ENCODE measurements at places on chromosomes 1 and 21. TPM values are rescaled to one million over a fixed set of nuclear protein-coding genes. Genes with fewer than 3 reads are reported as not detected.

CTTNBP2NL gene
- 3.4 TPM for total RNA-seq

SLC44A5 gene
- total RNA-seq, result not detected

RNU1-3 gene
- total RNA-seq, result not detected

CRYBG2 gene
- total RNA-seq, result not detected

SERPINC1 gene
- total RNA-seq, result not detected

RNF186 gene
- total RNA-seq, result not detected

TRIM67 gene
- total RNA-seq, result 0.03 TPM

RGS4 gene
- not detected for total RNA-seq

SLX9 gene
- 34.9 TPM for total RNA-seq

KCNH1 gene
- 8.0 TPM for total RNA-seq

CRNN gene
- total RNA-seq, result not detected

RNU1-1 gene
- total RNA-seq, result not detected

SIM2 gene
- 0.50 TPM for total RNA-seq

MXRA8 gene
- total RNA-seq, result not detected

FCRL5 gene
- total RNA-seq, result not detected

TFF2 gene
- total RNA-seq, result not detected

KCNT2 gene
- not detected for total RNA-seq

PLEKHN1 gene
- 0.11 TPM for total RNA-seq

HDGF gene
- 189 TPM for total RNA-seq

CELA3B gene
- total RNA-seq, result not detected

LCE1A gene
- not detected for total RNA-seq

SLC30A1 gene
- total RNA-seq, result 28.8 TPM

SPRR2G gene
- not detected for total RNA-seq

CELSR2 gene
- total RNA-seq, result 3.5 TPM

BROX gene
- total RNA-seq, result 67.4 TPM

TRAF3IP3 gene
- total RNA-seq, result 0.61 TPM

TMEM269 gene
- total RNA-seq, result not detected

AGT gene
- not detected for total RNA-seq

RPAP2 gene
- total RNA-seq, result 22.6 TPM

SELENBP1 gene
- 1.4 TPM for total RNA-seq

LINGO4 gene
- total RNA-seq, result not detected

LRRC40 gene
- 14.2 TPM for total RNA-seq

BATF3 gene
- total RNA-seq, result 7.4 TPM

PPIAL4G gene
- total RNA-seq, result not detected

OR2L5 gene
- total RNA-seq, result not detected

MYCL gene
- 5.1 TPM for total RNA-seq

NBPF10 gene
- 0.69 TPM for total RNA-seq

C1orf185 gene
- not detected for total RNA-seq

SMCP gene
- total RNA-seq, result not detected

IGSF3 gene
- total RNA-seq, result 33.2 TPM

Data from SK-MEL-5 (cell line).